ENCODE measurements at places on chromosomes 11 and 22.

DNA sequence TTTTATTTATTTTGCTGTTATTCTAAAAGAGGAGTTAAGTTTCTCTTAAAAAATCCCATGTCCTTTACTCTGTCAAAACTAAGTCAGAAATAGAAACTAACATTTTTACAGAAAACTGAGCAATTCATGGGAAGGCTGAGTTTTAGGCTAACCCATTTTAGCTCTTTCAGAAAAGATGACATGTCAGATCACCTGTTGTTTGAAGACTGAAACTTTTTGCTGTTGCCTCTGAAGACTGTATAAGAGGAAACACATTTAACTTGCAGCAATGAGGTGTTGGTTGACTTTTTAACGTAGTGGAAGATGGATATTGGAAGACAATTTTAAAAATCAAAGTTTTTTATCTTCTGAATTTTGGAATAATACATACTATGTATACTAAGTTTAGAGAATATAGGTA, 115.4 kb downstream of the METTL15 start:
- no peak for DNase-seq

- no peak for DNase-seq
Observed at GRCh38 chr11:34189191-34189590, 83.8 kb downstream of the NAT10 start.

DNA sequence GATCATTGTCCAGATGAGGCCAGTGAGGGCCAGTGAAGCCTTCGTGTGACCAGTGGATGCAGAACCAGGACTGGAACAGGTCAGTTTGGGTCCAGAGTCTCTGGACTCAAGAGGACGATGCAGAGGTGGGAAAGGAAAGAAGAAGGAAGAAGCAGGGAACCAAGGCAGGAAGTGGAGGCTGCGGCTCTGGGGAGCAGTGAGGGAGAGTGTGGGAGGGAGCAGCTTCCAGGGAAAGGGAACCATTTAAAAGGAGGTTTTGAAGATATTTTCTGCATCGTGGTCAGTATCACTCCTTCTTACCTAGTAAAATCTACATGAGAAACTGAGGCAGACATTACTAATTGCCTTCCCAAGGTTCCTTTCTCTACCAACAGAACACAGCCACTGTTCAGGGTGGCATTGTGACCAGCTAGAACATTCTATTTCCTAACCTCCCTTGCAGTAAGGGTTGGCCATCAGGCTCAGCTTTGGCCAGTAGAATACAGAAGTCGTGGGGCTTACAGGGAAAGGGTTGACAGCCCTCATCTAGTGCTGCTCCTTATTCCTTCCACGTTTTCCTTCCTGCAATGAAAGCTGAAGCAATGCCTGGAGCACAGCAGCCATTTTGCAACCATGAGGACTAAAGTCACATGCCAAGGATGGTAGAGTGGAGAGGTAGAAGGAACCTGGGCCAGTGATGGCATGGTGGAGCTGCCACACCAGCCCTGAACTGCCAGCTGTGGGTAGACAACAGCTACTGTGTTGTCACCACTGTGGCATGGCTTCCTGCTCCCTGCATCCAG, 29.1 kb upstream of the LINC01488 start:
- no peak for DNase-seq

DNA sequence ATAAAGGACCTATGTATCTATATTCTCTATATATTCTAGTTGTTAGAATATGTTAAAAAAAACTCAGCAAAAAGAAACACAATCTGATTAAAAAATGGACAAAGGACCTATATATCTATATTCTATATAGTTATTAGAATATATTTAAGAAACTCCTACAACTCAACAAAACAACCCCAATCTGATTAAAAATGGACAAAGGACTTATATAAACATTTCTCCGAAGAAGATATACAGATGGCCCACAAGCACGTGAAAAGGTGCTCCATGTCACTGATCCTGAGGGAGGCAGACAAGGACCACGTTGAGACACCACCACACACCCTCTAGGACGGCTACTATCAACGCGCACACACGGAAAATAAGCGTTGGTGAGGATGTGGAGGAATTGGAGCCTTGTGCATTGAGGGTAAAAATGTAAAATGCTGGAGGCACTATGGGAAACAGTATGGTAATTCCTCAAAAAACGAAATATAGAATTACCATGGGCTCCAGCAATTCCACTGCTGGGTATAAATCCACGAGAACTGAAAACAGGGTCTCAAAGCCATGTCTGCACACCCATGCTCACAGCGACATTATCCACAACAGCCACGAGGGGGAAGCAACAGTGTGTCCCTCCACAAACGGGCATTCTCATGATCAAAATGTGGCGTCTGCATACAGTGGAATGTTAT, 22.7 kb downstream of the YPEL1 start:
- peak; percentile 38 for DNase-seq

- peak; percentile 26 for DNase-seq
Observed at GRCh38 chr22:39174498-39175352, 22.2 kb upstream of the CBX7 start.

DNA sequence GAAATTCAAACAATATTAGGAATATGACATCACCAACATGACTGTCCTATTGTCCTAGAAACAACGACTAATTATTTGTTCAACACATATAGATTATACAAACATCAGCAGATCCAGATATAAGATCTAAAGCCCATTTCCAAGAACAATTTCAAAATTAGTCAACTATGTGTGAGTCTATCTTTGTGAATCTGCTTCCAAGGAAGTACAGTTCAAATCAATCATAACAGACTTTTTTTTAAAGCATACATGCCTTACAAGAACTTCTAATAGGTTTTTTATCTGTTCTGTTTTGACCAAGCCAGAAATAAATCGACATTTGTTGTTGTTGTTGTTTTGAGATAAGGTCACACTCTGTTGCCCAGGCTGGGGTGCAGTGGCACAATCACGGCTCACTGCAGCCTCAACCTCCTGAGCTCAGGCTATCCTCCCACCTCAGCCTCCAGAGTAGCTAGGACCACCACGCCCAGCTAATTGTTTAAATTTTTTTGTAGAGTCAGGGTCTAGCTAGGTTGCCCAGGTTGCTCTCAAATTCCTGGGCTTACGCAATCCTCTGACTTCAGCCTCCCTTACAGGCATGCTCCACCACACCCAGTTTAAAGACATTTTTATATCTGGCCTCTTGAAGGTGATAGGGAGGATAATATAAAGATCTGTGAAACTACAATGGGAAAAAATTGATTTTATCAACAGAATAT, 54.8 kb downstream of the DENND5A start:
- no peak for DNase-seq

DNA sequence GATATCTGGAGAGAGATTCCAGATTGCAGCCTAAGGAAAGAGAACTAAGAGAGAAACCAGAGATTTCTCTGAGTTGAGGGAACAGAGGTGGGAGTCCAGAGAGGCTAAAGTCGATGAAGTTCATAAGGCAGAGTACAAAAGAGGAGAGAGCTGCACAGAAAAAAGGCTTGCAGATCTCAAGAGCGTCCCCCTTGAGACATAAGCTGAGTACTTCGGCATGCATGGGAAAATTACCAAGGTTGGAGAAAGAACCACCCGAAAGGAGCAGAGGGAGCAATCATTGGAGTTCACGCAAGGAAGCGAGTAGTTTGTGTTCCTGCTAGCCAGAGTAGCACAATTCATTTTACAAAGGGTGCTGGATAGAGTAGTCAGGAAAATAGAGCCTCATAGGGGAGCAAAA, 293.5 kb downstream of the TMEM135 start:
- DNase-seq, result no peak

- no peak for DNase-seq
Observed at GRCh38 chr11:70944636-70945035, 307.7 kb downstream of the SHANK2 start.

GRCh38 chr11:22521226-22521625, 104.4 kb downstream of the FANCF start:
- no peak for DNase-seq

GRCh38 chr11:120316880-120317688, 8.0 kb upstream of the TLCD5 start:
- DNase-seq, result no peak

DNA sequence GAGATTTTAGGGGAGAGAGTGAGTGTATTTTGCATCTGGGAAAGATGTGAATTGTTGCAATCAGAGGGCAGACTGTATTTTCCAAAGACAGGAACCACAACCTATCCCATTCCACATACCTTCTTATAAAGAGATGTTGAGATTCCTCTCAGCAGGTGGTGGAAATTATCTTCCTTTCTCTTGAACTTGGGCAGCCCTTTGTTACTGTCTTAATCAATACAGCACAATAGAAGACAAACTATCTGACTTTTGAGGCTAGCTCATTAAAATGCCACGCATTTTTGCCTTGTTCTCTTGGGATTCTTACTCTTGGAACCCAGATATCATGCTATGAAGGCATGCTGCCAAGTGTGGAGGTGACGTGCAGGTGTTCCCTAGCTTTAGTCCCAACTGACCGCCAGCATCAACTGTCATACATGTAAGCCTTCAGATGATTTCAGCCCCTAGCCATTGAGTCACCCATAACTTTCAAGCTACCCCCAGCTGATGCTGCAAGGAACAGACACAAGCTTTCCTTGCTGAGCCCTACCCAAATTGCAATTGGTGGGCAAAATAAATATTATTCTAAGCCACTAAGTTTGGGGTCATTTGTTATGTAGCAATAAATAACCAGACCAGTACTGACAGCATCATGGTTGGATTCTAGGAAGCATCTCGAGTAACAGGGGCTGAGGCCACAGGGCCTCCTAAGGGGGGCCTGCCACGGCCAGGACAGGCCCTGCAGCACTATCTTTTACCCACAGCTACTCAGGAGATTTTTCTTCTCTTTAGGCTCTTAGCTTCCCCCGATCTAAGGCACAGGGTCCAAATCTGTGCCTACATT, 63.0 kb downstream of the RPL27A start:
- DNase-seq, result no peak

- DNase-seq, result no peak
Observed at GRCh38 chr22:20231514-20232236, 36.4 kb downstream of the RTN4R start.

GRCh38 chr11:115760461-115761320, 256.5 kb upstream of the CADM1 start:
- DNase-seq, result no peak

- no peak for DNase-seq
Observed at GRCh38 chr11:14713496-14714244, 70.1 kb downstream of the PDE3B start.

DNA sequence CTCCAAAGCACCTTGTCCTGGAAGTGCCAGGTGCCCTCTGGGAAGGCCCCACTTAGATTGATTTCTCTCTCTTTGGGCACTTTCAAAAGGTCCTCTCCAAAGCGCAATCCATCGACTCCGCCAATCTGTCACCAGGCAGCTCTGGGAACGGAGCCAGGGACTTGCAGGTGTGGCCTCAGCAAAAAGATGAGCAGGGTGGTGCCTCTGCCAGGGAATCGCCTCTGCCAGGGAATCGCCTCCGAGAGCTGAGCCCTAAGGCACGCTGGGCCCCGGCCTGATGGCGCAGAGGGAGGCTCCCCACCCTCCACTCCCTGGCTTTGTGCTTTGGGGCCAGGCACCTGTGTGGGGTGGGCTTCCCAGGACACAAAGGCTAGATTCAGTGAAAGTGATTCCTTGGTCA, 1391.3 kb downstream of the TBC1D22A start:
- DNase-seq, result no peak

DNA sequence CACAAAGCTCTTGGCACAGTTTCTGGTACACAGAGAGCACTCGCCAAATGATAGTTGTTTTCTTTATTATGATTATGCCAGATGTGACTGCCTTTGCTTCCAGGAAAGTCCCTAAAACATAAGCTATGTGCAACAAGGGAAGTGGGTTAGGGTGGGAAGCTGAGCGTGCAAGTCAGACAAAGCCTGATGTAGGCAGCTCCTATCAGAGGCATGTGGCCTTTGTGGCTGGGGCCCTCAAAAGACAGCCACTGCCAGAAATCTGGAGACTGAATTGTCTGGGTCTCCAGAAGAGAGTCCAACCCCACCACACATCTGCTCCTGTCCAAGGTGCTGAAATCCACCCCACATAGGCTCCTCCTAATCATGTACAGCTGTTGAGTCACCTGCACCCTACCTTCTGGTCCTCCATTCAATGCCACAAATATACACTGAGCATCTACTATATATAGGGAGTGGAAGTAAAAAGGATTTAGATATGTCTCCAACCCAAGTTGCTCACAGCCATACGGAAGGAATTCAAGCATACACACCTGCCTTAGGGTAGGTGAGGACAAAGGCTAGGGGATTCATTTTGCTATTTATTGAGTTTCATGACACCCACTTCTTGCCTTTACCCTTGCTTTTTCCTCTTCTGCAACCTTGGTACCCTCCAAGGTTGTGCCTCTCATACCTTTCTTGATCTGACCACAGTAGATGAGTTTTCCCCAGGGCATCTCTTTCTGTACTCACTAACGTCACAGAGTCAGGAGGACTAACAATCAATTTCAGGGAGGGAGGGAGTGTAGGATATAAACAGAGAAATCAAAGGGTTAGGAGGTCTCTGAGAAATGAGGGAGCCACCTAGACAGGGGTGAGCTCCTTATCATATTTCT, 12.4 kb downstream of the SEC14L3 start:
- DNase-seq, result no peak

GRCh38 chr11:86292912-86293616, 9.0 kb upstream of the HIKESHI start:
- DNase-seq, result peak; percentile 50

- no peak for DNase-seq
Observed at GRCh38 chr11:35170503-35170902, 31.5 kb downstream of the CD44 start.

DNA sequence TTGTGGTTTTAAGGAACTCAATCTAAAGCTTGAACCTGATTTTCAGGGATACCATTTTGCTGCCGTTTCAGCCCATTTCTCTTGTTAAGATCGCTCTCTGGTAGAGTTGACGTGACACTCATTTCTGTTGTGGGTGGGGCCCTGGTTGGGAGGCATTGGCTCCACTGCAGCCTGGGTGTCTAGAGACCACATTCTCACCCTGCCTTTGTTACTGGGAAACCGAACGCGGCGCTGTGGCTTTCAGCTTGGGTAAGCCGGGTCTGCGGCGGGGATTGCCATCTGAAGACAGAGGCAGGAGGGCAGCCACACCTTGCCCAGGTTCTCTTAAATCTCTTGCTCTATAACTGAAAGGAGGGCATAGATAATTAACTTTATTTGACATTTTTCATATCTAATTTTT, 3.2 kb downstream of the EHF start:
- DNase-seq, result no peak

GRCh38 chr11:18243783-18244362, 4.6 kb downstream of the SAA2 start:
- DNase-seq, result peak; percentile 57

DNA sequence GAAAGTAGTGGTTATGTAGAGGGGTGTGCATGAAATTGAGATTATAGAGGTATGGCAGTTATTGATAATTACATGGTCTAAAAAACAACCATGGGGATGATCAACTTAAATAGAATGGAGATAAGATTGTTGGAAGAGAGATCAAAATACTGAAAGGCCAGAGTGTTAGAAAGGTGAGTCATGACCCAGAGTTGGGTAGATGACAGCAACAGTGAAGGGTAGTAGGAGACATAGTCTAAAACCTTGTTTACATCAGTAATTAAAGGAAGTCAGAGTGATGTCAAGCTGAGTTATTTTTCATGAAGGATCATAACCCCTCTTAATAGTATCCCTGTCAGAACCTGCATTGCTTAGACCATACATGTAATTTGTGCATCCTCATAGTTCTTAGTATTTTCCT, 110.9 kb downstream of the ELP4 start:
- DNase-seq, result no peak

GRCh38 chr11:110027627-110028371, 65.4 kb upstream of the ZC3H12C start:
- no peak for DNase-seq

GRCh38 chr11:30730011-30730410, 143.9 kb upstream of the MPPED2 start:
- no peak for DNase-seq
